ENCODE measurements at places on chromosomes 13 and 19. TPM values are rescaled to one million over a fixed set of nuclear protein-coding genes. Genes with fewer than 3 reads are reported as not detected.

SPRY2 gene
- total RNA-seq, result 47.9 TPM

SIAH3 gene
- total RNA-seq, result not detected

KISS1R gene
- not detected for total RNA-seq

NOTCH3 gene
- 151 TPM for total RNA-seq

SIGLEC12 gene
- total RNA-seq, result not detected

SELENOW gene
- total RNA-seq, result 246 TPM

SSC5D gene
- total RNA-seq, result 6.7 TPM

UHRF1 gene
- total RNA-seq, result 7.0 TPM

SMIM44 gene
- total RNA-seq, result not detected

TNFRSF19 gene
- 6.2 TPM for total RNA-seq

ZNF146 gene
- 89.9 TPM for total RNA-seq

ATXN8OS gene
- total RNA-seq, result not detected

FRY gene
- 15.8 TPM for total RNA-seq

ZNF626 gene
- total RNA-seq, result 24.5 TPM

RNF225 gene
- not detected for total RNA-seq

PCDH8 gene
- total RNA-seq, result not detected

SLC46A3 gene
- total RNA-seq, result 2.1 TPM

KLK12 gene
- total RNA-seq, result not detected

ZNF132 gene
- 12.7 TPM for total RNA-seq

TTYH1 gene
- total RNA-seq, result not detected

ATP1A3 gene
- total RNA-seq, result not detected

SIRT2 gene
- total RNA-seq, result 45.8 TPM

SPINT2 gene
- total RNA-seq, result 10.7 TPM

TICAM1 gene
- total RNA-seq, result 1.9 TPM

SGCG gene
- 0.19 TPM for total RNA-seq

PSMD8 gene
- 478 TPM for total RNA-seq

KCNRG gene
- 2.9 TPM for total RNA-seq

MYH14 gene
- total RNA-seq, result not detected

PBX4 gene
- total RNA-seq, result 0.56 TPM

CEACAM21 gene
- not detected for total RNA-seq

DCAF15 gene
- 13.8 TPM for total RNA-seq

C19orf81 gene
- total RNA-seq, result not detected

PRTN3 gene
- not detected for total RNA-seq

ZNF582 gene
- total RNA-seq, result 4.5 TPM

SIGLEC5 gene
- total RNA-seq, result not detected

ERICH6B gene
- not detected for total RNA-seq

PSG2 gene
- 0.56 TPM for total RNA-seq

CGB8 gene
- not detected for total RNA-seq

RB1 gene
- 29.3 TPM for total RNA-seq

Measured in regular cardiac myocyte (primary cell).